ENCODE measurements at places on chromosomes 7 and 10.

- DNase-seq = no peak
These were observed 122.2 kb downstream of the NPY start for GRCh38 chr7:24406053-24406788.

DNA sequence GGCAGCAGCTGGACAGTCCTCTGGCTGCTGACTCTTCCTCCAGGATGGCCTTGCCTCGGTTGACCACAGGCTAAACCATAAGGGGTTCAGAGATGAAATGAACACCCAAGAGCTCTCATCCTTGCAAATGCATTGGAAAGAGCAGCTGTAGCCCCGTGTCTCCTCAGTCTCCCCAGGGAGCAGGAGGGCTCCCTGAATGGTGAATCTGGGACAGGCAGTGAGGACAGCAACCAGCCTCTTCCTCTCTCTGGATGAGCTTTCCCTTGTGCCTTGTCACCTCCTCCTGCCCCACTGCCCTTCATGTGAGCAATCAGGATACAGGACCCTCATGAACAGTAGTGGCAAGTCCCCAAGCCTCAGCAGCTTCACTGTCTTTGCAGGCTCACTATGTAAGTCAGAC, 23.9 kb upstream of the GDF10 start:
- DNase-seq = no peak

GRCh38 chr7:30970074-30970473, 6.3 kb downstream of the GHRHR start:
- no peak for DNase-seq

GRCh38 chr10:100341953-100342626, 4.9 kb upstream of the SCD start:
- peak; percentile 89 for DNase-seq

GRCh38 chr7:134084488-134085144, 42.5 kb upstream of the LRGUK start:
- DNase-seq = peak; percentile 39

DNA sequence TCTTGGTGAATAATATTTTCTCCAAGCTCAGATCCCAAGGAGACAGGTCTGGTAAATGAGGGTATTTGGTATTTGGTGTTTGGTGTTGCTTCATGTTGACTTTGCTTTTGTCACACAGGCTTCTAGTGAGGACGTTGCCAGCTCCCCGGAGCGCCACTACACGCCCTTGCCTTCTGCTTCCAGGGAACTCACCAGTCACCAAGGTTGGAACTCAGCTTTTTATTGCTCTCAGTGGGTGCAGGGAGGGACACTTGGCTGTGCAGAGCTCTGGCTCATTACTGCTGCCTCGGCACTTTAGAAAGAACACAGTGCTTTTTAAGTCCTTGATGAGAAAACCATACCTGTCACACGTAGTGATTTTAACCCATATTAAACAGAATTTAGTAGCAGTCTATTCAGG, 892.9 kb downstream of the LRMDA start:
- DNase-seq = no peak

- no peak for DNase-seq
These were observed 68.5 kb downstream of the INPP5A start for GRCh38 chr10:132606031-132606491.

DNA sequence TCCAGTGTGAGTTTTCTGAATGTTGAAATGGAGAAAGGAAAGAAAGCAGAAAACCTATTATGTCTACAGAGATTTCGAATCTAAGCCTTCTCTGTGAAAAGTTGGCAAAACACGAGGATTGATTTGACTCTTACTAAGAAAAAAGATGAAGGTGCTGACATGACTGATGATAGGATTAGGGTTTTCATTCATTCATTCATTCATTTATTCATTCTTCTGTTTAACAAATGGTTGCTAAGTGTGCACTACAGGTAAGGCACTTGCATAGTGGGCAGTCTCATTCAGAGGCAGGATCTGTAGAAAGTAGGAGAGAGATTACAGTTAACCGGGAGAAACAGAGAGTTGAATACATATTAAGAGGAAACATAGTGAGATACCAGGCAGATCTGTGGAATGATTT, 137.1 kb downstream of the ZNF365 start:
- DNase-seq = no peak

DNA sequence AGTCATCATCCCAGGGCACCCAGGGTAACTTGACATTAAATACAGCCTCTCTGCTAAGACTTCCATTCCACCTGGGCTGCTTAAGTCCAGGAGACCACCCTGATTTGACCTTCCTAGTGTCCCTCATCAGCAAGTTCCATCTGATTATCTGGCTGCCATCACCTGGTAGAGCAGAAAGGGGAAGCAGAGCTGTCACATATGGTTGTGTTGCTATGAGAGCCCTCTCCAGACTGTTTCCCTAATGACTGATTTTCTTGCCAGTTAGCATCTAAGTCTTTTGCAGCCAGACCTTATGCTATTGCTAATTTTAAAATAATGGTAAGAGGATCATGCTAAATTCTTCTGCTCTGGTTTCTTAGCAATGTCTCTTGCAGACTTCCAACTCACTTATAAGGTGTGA, 38.7 kb downstream of the KCNH2 start:
- peak; percentile 68 for DNase-seq

DNA sequence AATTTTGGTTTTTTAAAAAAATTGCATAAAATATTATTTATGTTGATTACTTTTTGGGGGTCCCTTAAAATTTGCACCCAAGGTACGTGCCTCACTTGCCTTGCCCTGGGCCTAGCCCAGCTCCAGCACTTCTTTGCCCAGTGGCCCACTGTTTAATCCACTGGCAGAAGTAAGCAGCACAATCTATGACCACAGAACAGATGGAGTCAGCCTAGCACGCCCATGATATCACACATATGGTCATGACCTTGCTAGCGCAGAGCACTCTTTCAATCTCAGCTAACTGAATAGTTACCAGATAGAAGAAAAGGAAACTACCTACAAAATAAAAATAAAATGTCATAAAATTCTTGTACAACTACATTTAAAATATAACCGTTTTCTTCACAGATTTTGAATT, 5.6 kb downstream of the OGA start:
- DNase-seq = peak; percentile 37

DNA sequence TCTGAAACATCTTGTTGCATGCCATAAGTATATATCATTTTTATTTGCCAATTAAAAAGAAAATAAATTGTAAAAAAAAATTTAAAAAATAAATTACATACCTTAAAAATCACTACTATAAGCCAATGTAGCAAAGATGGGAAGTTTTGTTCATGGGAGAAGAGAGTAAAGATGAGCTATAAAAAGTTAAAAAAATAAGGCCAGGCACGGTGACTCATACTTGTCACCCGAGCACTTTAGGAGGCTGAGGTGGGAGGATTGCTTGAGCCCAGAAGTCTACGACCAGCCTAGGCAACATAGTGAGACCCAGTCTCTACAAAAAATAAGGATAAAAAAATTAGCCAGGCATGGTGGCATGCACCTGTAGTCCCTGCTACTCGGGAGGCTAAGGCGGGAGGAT, 8.4 kb upstream of the STK32C start:
- DNase-seq = no peak

DNA sequence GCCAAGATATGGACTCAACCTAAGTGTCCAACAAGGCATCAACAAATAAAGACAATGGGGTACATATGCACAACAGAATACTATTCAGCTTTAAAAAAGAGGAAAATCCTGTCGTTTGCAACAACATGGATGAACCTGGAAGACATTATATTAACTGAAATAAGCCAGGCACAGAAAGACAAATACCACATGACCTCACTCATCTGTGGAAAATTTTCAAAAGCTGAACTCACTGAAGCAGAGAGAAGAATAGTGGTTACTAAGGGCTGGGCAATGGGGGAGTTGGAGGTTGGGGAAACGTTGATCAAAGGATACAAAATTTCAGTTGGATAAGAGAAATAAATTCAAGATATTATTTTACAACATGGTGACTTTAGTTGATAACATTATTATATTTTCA, 221.4 kb upstream of the PITRM1 start:
- DNase-seq = no peak

GRCh38 chr10:65501259-65501658, 1424.6 kb upstream of the LRRTM3 start:
- no peak for DNase-seq

- DNase-seq = no peak
These were observed 52.0 kb downstream of the MMRN2 start for GRCh38 chr10:86905429-86905828.

DNA sequence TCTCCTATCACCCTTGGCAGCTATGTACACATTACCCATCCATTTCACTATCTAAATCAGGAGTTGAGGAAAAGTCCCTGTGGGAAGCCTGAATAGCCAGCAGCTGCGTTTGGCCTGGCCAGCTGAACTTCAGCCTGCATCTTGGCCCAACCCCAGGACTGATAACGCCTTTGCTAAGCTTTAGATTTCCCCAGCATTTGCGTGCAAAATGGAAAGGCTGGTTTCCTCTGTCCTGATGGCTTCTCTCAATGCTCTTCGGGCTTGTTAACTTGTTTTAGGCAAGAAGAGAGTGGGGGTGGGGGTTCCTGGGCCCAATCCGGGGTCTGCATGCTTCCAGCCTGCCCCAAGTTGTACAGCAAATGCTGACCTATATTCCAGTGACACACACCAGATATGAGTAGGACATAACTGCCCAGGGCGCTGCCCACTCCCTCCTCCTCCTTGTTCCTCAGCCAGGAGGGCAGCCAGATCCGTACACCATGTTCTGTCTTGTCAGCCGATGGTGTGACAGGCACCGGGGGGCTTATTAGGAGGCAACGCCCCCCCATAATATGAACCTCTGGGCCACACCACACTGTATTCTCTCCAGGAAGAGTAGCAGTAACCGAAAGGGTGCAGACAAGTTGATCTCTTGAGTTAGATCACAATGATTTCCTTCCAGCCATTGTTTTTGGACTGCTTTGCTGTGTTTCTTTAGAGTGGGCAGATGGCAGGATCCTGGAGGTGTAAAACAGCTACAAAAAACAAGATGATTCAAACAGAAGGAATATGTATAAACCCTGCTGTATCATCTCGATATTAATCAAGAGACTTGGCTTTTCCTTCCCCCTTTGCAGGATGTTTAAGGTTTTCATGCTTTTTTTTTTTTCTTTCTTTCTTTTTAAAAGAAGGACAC, 339.0 kb downstream of the RNLS start:
- no peak for DNase-seq

DNA sequence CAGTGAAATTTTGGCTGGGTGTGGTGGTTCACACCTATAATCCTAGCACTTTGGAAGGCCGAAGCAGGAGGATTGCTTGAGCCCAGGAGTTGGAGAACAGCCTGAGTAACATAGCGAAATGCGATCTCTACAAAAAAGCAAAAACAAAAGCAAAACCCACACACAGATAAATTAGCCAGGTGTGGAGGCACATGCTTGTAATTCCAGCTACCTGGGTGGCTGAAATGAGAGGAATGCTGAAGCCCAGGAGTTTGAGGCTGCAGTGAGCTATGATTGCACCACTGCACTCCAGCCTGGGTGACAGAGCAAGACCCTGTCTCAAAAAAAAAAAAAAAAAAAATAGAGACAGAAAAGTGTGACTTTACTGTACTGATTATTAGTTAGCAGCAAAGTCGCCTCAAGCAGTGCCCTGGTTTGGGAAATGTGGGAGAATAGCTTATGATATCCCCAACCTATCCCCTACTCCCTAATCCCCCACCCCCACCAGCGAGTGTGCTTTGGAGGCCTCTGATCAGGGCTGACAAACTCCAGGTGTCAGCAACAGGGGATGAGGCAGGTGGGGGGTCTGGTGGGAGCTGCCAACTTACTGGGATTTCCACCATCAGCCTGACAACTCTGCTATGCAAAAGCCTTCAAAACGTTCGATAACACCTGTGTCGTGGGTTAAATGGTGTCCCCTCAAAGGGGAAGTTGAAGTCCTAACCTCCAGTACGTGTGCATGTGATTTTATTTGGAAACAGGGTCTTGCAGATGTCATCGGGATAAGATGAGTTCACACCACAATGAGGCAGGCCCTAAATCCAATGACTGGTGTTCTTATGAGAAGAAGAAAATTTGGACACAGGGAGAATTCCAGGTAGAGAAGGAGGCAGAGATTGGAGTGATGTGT, 124.7 kb upstream of the SDK1 start:
- no peak for DNase-seq

GRCh38 chr7:44633254-44634186, 27.1 kb downstream of the OGDH start:
- peak; percentile 93 for DNase-seq

DNA sequence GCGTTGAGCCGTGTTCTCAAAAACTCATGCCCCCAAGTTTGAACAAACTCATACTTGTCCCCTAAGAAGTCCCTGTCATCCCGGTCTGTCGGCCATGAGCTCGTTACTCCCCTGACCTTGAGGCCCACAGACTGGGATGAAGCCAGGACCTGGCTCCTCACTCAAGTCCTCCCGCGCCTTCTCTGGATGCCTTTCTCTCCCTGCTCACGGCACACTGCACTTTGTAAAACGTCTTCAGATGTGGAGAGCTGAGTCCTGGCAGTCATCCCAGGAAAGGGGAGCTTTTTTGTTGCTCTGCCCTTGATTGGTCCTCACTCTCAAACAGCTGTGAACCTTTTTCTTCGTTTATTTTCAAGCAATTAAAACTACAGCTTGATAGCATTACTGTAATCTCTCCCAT, 110.8 kb downstream of the JAZF1 start:
- DNase-seq = no peak

GRCh38 chr7:68176974-68177373, 1180.3 kb downstream of the TYW1 start:
- DNase-seq = peak; percentile 64

DNA sequence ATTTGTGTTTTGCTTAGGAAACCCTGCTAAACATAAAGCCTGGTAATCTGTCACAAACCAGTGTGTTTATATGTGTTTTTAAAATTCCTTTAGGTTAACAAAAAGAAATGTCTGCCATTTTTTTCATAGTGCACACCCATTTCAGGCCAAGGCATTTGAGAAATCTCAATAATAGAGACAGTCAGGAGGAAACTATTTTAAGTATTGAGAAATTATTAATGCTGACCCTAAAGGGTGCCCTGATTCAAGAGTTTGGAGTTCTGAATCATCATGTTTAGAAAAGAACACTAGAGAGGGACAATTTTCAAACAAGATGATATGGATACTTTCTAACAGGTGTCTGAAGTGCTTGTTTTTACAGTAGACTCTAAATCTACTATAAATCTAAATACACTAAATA, 28.7 kb downstream of the MALRD1 start:
- no peak for DNase-seq

- no peak for DNase-seq
These were observed 26.4 kb downstream of the RNF216 start for GRCh38 chr7:5754981-5755599.

GRCh38 chr10:6473901-6474370, 106.1 kb downstream of the PRKCQ start:
- peak; percentile 87 for DNase-seq

- no peak for DNase-seq
These were observed 20.9 kb upstream of the ZNF12 start for GRCh38 chr7:6727663-6728062.

GRCh38 chr7:150449206-150449952, 1.1 kb upstream of the GIMAP8 start:
- DNase-seq = no peak

- no peak for DNase-seq
These were observed 94.4 kb upstream of the INSIG1 start for GRCh38 chr7:155203059-155203881.
